Cardiac septum (tissue), 1 donor: ENCODE measurements at places on chromosomes 6 and 20. TPM values are rescaled to one million over a fixed set of nuclear protein-coding genes. Genes with fewer than 3 reads are reported as not detected.
A peak's percentile ranks its signal among the peaks of the same experiment; 100 is the strongest.

The CST2 gene
- total RNA-seq = not detected

GRCh38 chr6:128079021-128079420, 178.2 kb upstream of the THEMIS start:
- no peak for DNase-seq

DNA sequence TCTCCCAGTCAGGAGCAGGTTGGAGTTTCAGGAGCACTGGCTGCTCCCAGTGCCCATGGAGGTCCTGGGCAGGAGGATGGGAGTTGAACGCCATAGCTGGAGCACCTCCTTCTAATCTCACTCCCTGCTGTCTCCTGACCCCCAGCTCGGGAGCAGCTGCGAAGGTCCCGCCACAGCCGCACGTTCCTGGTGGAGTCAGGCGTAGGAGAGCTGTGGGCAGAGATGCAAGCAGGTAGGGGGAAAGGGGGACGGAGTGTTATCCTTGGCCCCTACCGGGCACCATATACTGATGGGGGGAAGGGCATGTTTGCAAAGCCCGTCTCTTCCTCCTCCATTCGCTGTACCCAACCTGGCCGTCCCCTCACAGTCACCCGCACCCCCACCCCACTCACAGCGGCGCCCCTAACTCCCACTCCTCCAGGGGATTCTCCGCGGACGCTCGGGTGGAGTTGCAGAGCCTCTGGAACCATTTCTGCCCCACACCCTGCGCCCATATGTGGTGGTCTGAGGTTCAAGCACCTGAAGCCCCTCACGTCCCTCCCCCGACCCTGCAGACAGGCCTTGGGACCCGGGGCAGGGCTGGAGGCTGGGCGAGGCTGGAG, 16.7 kb downstream of the HSPA12B start:
- DNase-seq = no peak

The NRN1 gene
- total RNA-seq = 10.4 TPM

- DNase-seq = no peak
Measured at GRCh38 chr6:54609981-54610380, 236.6 kb upstream of the FAM83B start.

DNA sequence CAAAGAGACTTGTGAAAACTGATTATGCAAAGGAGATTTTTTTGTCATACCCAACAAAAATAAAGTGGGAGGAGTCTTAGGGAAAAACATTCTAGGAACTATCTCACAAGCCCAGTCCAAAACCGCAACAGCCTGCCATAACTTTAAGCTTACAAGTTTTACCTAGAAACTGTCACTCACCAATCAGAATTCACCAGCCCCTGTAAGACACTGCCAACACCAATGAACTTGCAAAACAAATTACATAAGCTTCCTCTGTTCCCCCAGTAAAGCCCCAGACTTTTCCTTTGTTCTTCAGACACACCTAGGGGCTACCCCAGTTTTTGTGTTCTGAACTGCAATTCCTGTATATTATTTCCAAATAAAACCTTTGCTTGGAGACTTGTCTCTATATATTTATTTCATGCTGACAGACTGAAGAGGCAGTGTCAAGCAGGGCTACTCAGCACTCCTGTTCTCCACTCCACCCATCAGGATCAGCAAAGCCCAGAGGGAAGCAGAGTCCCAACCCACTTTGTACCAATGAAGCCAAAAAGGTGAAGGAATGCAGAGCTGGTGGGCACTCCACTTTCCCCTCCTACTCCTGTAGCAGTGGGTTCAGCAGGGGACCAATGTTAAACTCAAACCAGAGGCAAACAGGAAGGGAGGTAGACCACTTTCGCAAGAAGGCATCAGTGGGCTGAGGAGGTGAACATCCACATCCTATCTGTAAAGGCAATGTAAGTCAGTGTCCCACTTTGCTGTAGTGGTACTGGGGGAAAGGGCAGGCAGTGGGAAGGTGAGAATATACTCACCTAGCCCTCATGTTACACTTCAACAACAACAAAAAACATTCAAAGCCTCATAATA, 142.5 kb upstream of the RUNX2 start:
- DNase-seq = no peak

The CGA gene
- not detected for total RNA-seq

GRCh38 chr6:126721581-126722160, 381.8 kb downstream of the CENPW start:
- DNase-seq = no peak

- no peak for DNase-seq
Measured at GRCh38 chr20:32655903-32656512, 17.7 kb downstream of the C20orf203 start.

The TAGAP gene
- total RNA-seq = 0.75 TPM

DNA sequence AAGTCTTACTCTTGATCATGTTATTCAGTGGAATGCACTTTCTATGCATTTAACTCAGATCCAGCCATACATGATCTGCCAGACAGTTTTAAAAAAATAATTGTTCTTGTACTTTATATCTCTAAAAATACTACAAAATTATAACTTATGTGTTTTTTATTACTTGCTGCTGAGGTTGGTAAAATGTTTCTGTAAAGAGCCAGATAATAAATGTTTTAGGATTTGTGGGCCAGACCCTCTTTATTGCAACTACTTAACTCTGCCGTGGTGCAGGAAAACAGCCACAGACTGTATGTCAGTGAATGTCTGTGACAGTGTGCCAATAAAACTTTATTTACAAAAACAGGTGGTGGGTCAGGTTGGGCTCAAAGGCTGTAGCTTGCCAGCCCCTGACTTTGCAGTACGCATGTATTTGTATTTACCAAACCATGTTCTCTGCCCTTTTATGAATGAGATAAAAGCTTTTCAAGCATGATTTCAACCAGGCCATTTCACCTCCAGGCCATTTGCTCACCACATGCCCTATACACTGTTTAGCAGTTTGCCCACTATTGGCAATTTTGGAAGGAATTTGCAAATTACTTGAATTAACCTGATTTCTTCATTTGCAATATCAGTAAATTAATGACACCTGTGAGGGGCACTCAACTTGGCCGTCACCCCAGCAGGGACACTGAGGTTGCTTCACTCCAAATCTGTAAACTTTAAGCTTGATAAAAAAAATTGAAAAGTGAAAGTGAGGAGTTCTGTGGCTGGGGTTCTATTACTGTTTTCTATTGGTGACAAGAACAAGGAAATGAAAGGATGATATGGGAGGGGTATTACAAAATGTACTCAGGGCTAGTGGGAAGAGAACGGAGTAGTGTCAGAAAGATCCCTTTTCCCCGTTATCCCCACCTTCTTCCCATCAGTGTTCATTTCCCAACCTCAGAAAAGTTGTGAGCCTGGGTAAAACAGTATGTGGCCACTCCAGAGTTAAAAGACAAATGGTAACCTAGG, 133.4 kb downstream of the CEBPB start:
- no peak for DNase-seq

The BRD2 gene
- 88.7 TPM for total RNA-seq

- DNase-seq = no peak
Measured at GRCh38 chr6:127533011-127533410, 13.9 kb upstream of the MTCL3 start.

DNA sequence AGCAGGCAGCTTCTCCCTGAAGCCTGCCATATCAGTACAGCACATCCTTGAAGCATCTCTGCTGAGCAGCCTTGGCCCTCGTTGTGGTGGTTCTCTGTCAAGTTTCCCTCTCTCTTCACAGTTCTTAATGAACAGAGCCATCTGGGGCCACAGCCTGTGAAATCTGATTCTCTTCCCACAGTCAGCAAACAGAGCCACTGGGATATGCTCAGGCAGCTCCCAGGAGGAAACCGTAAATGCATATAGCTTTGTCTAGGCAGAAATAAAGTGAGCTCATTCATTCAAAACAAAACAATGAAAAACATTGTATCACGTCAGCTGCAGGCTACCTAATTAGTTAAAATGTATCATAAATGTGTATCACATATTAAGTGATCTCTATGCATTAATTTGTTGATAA, 80.3 kb downstream of the TBC1D7 start:
- no peak for DNase-seq

The CDH26 gene
- total RNA-seq = 0.54 TPM

DNA sequence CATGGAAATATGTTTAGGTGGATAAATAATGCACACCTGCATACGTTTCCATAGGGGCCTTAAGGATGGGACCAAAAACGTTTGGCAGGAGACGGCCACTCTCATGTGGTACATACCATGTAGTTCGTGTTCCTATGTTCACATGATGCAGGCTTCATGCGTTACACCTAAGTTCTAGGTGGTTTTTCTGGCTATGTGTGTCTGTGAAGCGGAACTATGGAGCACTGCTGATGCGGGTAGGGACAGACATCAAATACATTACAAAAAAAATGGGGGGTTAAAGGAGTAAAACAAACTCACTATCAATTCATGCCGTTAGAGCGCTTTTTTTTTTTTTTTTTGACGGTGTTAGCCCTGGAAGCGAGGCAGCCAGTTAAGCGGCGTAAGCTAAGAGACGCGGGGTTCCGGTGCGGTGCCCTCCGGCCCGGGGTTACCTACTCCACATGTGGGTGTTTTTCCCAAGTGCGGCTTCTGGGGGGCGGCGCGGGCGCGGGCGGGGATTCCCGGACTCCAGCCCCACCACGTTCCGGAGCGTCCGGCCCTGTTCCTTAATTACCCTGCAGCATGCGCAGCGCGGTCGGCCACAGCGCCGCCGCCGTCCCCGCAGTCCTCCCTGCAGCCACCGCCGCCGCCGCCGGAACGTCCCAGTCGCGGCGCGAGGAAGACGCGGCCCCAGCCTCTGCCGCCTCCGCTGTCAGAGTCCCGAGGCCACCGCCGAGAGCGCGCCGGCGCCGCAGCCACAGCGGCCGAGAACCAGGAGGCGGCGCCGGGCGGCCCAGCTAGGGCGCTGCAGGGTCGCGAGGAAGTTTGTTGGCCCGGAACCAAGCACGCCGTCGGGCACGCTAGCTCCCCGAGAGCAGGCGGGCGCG, 648 bp downstream of the COL19A1 start:
- DNase-seq = peak; percentile 79

The SNAP91 gene
- total RNA-seq = 1.4 TPM

- DNase-seq = no peak
Measured at GRCh38 chr6:157983406-157984119, 1.9 kb downstream of the SYNJ2 start.

GRCh38 chr6:74128536-74128935, 432.5 kb downstream of the CD109 start:
- no peak for DNase-seq

GRCh38 chr6:104633125-104633524, 226.6 kb downstream of the HACE1 start:
- DNase-seq = no peak

DNA sequence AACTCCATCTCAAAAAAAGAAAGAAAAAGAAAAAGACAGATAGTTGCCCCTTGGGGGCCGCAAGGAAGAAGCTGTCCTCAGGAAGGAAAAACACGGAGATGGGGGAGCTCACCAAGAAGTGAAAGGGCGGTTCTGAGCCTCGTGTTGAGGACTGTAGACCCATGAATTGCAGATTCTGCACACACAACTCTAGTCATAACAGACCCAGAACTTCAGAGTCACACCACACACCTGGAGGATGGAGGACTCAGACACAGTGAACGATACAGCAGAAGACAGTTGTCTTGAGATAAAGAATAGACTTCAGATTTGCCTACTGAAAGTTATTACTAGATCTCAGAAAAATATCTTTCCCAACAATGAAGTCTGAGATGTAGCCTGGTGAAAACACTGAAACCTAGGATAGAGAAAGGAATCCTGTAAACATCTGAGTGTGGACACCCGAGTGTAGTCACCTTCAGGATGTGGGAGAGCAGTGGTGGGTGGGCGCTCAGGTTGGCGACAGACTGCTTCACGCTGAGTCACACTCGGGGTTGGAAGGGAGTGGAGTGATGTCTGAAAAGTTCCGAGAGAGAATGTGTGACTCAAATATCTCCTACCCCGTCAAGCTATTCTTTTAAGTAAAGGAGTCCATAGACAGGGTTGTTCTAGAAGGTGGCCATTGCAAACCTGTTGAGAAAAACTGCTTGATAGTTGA, 88.1 kb downstream of the MAP3K4 start:
- DNase-seq = no peak

DNA sequence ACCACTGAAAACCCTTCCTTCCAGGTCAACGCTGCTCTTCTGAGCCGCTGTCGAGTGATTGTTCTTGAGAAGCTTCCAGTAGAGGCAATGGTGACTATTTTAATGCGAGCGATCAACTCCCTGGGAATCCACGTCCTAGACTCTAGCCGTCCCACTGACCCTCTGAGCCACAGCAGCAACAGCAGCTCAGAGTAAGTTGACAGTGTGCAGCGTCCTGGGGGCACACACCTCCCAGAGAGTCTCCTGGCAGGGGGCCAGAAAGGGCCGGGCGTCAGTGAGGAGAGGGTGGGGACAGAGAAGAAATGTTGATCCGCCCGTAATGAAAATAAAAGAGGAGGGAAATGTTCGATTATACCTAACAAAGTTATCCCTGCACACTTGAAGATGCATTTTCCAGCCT, 5.0 kb downstream of the WRNIP1 start:
- DNase-seq = peak; percentile 85

DNA sequence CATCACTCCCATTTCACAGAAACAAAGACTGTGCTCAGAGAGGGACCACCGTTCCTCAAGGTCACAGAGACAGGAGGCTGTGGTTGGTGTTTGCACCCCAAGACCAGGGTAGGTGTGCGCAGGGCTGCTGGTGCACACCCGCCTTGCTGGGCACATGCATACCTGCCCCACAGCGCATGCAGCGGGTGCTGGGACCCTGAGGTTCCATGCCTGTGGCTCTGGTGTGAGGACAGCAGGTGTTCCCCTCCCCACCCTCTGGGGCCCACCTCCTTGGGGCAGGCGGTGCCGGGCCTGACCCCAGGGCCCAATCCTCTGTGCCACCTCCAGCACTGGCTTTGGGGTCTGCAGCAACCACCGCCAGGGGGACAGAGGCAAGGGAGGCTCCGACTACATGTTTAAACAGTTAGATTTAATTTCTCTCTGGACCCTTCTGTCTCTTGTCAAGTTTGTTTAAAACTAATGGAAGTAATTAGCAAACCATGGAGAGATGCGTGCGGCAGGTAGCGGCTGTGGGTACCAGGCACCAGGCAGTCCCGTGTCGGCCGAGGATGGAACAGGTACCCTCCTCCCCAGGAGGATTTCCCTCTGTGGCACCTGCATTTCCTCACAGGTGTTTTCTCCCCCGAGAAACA, 327.8 kb downstream of the TAF4 start:
- DNase-seq = no peak

GRCh38 chr20:2653556-2654383, 1.3 kb downstream of the NOP56 start:
- DNase-seq = no peak

GRCh38 chr20:61925555-61926252, 140.0 kb downstream of the TAF4 start:
- no peak for DNase-seq

GRCh38 chr6:166244353-166245045, 63.7 kb downstream of the PRR18 start:
- DNase-seq = no peak

The MUCL3 gene
- not detected for total RNA-seq

DNA sequence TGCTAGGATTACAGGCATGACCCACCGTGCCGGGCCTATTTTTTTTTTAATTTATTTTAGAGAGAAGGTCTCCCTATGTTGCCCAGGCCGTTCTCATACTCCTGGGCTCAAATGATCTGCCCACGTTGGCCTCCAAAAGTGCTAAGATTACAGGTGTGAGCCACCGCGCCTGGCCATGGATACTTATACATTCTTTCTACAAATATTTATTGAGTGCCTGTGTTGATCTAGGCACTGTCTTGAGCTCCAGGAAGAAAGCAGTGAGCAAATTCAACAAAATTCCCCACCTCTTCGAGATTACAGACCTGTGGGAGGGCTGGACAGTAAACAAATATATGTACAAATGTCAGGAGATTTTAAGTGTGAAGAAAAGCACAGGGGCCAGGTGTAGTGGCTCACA, 37.9 kb downstream of the MGME1 start:
- no peak for DNase-seq

The BEND3 gene
- total RNA-seq = 2.1 TPM
